ENCODE measurements at places on chromosomes 16 and 17.

DNA sequence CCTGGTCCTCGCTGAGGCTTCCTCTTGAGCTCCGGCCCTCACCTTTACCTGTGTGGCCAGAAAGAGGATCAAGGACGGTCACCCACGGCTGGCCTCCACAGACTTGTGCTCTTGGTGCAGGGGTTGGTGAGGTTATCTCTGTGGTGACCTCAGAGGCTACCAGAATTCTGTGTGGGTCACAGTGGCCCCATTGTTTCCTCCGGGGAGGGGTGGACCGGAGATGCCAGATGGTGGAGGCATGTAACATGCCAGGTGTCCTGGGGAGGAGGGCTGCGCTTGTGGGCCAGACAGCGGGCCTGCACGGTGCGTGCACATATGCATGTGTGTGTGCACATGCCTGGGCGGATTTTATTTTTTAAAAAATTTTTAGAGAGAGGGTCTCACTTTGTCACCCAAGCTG is 6.3 kb downstream of the SGCA start:
- no peak for DNase-seq

DNA sequence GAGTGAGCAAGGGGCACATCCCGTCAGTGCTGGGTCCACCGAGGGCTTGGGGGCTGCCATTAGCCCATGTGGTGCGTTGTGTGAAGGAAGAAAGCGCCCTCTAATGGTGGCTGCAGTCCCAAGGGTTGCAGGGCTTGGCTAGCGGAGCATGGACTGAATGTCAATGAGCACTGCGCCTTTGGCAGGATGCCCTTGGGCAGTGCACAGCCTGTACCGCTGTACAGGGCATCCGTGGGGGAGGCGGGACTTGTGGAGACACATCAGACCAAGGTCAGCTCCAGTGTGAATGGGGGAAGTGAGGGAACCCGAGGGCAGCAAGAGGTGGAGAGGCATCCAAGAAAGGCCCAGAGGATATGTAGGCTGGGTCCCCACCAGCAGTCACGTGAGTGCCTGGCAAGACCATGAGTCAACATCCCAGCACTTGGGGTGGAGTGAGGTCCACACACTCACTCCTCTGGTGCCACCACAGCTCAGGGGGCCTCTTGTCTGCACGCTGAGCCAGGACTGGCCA is 75.5 kb upstream of the MED9 start:
- no peak for DNase-seq

DNA sequence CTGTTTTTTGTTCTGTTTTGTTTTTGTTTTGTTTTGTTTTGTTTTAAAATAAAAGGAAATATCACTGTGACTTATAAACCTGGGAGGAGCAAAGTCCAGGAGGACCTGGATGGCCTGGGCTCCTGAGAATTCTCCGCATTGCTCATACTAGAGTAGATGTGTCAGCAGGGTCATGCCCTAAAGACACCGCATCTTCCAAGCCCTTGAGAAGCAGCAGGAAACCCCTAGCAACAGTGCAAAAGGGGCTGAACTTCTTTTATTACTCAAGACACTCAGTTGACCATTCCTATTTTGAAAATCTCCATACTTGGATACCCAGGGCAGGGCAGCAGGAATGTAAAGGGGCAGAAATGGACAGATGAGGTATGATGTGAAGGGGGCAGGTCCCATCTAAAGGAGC is 51.8 kb downstream of the SYT17 start:
- no peak for DNase-seq

DNA sequence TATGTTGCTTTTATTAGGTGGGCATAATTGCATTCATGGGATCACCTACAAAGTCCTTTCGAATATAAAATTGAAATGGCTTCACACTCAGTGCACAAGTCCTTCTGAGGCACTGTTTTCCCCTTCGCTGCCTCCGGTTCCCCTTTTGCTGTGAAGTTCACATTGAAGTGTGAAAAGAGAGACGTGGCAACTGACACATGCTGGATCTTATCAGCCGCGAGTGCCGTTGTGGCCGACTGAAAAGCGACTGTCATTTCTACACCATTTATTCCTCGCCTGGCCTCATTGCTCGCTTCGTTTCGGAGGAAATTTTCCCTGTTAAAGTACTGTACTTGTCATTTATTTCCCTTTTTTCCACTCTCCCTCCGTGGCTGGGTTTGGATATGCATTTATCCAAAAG is 423.5 kb downstream of the MAF start:
- no peak for DNase-seq

GRCh38 chr17:56300144-56300543 is 146.9 kb downstream of the ANKFN1 start:
- no peak for DNase-seq

DNA sequence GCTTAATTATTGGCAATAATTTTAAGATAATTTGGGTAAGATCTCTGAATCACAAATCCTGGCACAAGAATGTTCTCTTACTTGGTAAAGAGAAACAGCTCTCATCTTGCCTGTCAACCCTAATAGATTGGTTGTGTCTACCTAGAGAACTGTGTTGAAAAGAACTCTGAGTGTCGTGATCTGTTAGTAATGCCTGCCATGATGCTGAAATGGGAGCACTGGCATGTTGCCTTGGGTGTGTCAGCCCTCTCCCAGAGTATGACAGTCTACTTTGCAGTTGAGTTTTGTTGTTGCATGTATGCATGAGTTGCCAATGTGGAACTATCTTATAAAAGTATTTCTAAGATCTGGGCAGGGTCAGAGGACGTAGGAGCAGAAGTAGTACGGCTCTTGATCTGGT is 221.4 kb downstream of the MAF start:
- no peak for DNase-seq

DNA sequence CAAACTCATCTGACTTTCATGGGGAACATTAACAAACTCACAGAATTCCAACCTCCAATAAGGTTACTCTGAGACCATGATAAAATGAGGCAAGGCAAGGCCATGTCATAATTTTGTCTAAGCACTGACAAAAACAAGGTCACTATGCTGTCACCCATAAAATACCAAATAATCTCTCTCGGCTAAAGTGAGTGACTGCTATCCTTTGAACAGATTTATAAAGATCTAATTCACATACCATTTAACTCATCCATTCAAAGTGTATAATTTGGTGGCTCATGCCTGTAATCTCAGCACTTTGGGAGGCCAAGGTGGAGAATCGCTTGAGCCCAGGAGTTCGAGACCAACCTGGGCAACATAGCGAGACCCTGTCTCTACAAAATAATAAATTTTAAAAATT is 20.6 kb upstream of the CA4 start:
- no peak for DNase-seq

DNA sequence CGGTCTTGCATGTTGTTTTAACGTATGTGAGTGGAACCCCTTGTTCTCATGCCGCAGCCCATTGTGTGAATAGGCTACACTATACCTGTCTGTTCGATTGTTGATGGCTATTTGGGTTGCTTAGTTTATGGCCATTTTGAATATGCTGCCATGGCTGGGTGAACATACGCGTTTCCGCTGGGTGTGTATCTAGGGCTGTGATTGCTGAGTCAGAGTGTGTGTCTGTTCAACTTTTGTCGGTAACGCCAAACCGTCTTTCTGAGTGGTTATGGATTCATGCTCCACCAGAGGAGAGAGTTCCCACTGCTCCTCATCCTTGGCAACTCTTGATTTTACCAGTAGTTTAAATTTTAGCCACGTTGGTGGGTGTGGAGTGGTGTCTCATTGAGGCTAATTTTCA is 77.0 kb downstream of the METRNL start:
- DNase-seq, result no peak

GRCh38 chr16:35308674-35309073 is 1849.3 kb downstream of the TP53TG3F start:
- no peak for DNase-seq

- DNase-seq, result no peak
These were observed at the start of gene TBX21 for GRCh38 chr17:47733047-47733673. Gene TBX21 (plus strand): TSS chr17:47733236. CDS start chr17:47733455, 219 bp downstream.

- no peak for DNase-seq
These were observed 352.2 kb upstream of the TNRC6C start for GRCh38 chr17:77606146-77606864.

DNA sequence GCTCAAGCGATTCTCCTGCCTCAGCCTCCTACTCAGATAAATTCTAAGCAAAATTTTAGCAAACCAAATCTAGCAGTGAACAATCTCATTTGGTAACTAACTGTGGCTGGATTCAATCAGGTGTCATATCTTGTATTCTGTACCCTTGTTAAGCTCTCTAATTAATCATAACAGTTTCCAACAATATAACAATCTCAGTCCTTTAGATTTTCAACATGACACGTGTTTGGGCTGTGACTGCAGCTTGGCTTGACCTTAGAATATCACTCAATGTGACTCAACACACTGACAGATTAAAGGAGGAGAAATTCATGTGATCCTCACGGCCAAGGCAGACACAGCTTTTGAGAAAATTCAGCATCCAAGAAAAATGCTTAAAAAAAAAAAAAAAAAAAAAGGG is 133.6 kb downstream of the BANP start:
- no peak for DNase-seq

Data from vagina (tissue), 2 donors.